NCI-H2029 treated with DMSO at 0.1 percent for 48 hours (cell line): ENCODE measurements at places on chromosomes 7 and 10.

DNA sequence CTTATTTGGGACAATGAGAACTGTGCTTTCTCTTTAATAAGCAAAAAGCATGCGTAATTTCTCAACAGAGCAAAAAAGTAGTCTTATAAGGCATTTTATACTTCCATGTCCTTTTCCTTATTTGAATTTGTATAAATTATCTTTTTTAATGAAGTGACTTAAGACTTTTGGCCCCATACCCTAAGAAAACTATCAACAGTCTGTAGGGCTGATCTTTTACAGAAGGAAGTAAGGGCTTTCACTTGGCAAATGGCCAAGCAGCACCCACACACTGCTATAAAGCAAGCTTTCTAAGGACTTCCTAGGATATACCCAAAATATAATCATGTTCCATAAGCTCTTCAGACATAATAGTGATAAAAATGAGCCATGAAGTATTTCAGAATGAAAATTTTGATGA lies 3.4 kb downstream of the CRPPA start:
- no peak for DNase-seq

- no peak for DNase-seq
Observed at GRCh38 chr10:5744849-5745248, 60.2 kb downstream of the TASOR2 start.

DNA sequence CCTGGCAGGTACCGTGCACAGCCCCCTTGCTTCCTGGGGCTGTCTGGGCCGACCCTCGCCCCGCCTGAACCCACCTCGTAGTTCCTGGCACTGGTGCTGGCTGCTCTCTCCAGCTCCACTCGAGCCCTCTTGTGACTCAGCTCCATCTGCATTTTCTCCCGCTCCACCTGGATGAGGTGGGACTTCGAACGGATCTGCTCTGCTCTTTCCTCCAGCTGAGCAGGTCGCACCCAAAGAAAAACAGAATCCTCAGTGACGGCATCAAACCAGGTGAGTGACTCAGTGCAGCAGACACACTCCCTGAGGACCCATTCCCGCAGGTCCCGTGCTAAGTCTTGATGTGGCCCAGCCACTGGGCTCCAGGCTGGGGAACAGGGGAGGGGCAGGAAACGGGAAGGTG lies 7.4 kb downstream of the MAD1L1 start:
- DNase-seq = no peak

DNA sequence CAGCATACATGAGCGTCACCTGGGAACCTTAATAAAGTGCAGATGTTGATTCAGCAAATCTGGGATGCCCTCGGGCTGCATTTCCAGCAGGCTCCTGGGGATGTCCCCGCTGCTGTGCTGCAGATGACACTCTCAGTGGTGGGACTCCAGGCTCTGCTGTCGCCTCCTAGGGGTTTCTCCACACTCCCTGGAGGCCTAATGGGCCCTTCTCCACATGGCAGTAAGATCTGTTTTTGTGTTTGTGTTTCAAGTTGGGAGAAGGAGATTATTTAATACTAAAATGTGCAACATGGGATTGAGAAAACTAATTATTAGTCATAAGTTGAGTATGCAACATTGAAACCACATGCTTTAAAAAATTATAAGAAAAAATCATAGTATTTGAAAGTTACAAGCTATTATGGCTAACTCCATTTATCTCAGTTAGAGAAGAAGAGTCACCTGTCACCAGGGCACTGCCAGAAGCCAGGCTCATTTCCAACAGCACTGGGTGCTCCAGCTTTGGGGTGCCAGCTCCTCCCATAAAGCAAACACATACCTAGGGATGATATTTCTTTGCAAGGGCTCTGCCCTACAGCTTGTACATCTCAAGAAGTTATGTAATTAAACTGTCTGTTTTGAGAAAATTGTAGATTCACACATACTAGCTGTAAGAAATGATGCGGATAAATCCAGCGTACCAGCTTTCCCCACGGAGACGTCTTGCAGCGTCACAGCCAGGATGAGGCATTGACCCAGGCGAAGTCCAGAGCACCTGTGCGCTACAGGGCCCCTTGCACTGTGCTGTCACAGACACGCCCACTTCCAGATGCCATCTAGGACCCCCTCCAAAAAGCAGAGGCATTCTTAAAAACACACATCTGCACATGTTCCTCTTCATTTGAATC lies 106.4 kb downstream of the EGFR start:
- DNase-seq = no peak

DNA sequence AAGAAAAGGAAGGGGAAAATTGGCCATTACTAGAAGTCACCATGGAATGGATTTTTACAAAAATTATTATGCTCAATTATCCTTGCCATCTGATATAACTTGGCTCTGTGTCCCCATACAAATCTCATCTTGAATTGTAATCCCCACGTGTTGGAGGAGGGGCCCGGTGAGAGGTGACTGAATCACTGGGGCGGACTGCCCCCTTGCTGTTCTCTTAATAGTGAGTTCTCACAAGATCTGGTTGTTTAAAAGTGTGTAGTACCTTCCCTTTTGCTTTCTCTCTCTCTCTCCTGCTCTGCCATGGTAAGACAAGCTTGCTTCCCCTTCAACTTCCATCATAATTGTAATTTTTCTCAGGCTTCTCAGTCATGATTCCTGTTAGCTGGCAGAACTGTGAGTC lies 1023.6 kb downstream of the XPNPEP1 start:
- no peak for DNase-seq

DNA sequence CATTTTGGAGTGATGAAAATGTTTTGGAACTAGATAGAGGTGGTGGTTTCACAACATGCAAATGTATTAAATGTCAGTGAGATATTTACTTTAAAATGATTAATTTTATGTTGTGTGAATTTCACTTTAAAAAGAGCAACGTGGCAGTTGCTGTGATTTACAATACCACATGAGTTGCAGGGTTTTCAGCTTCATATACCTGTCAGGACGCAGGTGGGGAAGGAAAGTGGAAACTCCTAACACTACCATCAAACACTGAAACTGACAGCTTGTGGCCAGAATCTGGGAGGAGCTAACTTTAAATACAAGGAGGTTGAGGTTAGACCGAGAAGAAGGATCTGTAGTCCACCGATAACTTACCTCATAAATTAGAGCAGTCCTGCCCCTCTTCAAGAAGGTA lies 168.9 kb upstream of the TMEM72 start:
- DNase-seq = no peak

DNA sequence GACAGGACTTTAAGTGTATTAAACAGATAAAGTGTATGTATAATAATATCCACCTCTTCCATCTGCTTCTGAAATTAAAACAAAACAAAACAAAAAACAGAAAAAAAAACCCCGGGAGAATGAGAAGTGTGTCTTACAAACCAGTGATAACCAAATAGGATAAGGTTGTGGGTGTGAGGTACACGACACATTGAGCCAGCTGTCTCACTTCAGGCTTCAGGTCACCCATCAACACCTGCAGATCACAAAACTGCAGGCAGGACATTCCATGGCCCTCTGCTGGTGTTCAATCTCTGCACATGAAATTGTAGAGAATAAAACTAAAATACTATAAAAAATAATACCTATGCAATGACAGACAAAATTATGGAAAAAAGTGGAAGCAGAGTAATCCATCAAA lies 339.9 kb downstream of the SFMBT2 start:
- no peak for DNase-seq

DNA sequence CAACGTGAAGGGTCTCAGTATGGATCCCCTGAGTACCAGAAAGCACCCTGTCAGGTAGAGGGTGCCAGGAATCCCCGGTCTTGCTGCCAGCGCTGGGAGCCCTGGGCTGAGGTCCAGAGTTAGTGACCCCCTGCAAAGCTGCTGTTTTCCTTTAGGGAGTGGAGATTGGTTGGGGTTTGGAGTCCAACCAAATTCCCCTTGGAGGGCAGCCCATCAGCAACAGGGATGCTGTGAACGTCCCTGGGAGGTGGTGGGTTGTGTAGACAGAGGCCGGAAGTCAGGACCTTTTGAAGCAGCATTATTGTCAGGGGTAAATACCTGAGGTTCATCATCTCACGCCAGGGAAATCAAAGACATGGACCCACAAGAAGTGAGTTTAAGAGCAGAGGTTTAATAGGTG lies 104.2 kb downstream of the COL26A1 start:
- no peak for DNase-seq

DNA sequence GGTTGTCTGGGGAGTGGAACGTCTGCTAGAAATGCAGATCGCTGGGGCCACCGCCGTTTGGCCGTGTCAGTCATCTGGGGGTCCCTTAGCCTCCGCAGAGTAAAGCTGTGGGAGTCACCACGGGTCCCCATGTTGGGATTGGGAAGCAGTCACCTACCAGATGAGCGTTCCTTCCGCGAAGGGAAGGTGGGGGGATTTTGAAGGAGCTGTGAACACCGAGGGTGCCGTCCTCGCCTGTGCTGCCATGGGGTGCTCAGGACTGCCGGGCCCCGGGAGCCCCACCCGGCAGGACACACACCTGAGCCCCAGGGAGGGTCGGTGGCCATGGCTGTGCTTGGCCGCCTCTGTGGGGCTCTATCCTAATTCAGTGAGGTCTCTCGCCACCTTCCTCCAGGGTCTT lies 46.2 kb upstream of the AP5Z1 start:
- DNase-seq = no peak

- no peak for DNase-seq
Observed at GRCh38 chr10:28796606-28797512, 119.5 kb downstream of the BAMBI start.

DNA sequence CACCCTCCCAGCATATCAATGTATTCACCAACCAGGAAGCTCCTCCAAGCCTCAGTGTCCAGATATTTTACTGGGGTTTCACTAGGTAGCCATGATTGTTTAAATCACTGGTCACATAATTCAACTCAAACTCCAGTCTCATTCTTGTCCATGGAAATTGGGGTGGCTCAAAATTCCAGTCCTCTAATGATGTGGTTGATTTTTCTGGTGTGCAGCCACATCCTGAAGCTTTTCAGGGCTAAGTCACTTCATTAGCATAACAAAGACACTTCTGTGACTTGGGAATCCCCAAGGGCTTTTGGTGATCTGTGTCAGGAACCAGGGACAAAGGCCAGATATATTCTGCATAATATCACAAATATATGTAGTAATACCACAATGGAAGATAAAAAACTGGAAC lies 786.9 kb upstream of the IGFBP3 start:
- DNase-seq = no peak
